ENCODE measurements at places on chromosomes 12 and 14.

- no peak for DNase-seq
Measured at GRCh38 chr12:45343269-45344051, 127.6 kb downstream of the ANO6 start.

DNA sequence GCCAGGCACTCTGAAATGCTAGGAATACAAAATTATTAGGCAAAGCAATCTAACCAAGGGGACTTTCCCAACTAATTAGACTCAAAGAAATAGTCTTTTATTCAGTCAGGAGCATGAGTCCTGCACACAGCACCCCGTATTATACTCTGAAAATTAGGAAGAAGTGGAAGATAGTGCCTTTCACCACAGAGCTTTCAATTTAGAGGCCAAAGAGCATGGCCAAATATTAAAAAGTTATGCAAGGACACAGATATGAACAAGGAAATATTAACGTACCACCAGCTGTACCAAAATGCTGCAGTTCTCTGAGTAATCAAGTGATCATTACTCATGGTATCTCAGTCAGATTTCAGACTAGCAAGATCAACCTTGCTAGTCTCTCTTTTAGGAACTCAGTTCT is 22.6 kb upstream of the MDM2 start:
- no peak for DNase-seq

GRCh38 chr12:57940915-57941164 is 527 bp upstream of the ATP23 start:
- DNase-seq, result no peak

DNA sequence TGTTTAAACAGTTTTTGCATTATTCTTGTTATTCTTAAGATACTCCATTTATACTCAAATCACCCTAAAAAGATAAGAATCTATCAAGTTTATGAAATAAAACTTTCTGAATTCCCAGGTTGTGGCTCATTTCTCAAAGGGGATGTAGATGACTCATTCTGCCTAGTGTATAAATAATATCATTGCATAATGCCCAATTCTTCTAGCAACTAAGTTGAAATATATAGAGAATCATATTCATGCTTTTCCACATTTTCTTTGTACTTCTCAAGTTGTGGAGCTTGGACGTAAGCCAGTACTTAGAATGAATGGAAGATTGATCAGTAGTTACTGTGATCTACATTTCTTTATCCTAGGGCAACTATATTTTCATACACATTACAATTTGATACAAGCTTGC is 201.1 kb downstream of the PPFIA2 start:
- no peak for DNase-seq
